Activated naive CD4-positive, alpha-beta T cell treated with anti-CD3 and anti-CD28 coated beads, Interleukin-2, amount 50 U/mL, for 72 hours (primary cell): ENCODE measurements at places on chromosomes 5 and 9.

DNA sequence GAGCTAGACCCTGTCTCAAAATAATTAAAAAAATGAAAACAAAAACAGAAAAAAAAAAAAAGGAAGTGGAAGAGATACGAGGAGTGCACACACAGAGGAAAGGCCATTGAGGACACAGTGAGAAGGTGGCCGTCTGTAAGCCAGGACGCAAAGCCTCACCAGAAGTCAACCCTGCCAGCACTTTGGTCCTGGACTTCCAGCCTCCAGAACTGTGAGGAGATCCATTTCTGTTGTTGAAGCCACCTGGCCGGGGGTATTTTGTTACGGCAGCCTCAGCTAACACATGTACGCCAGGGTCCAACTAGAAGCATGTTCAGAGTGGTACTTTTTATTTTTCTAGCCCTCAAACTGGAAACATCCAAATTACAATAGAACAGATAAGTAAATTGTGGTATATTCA lies 21.8 kb downstream of the SLC35D2 start:
- DNase-seq: no peak

DNA sequence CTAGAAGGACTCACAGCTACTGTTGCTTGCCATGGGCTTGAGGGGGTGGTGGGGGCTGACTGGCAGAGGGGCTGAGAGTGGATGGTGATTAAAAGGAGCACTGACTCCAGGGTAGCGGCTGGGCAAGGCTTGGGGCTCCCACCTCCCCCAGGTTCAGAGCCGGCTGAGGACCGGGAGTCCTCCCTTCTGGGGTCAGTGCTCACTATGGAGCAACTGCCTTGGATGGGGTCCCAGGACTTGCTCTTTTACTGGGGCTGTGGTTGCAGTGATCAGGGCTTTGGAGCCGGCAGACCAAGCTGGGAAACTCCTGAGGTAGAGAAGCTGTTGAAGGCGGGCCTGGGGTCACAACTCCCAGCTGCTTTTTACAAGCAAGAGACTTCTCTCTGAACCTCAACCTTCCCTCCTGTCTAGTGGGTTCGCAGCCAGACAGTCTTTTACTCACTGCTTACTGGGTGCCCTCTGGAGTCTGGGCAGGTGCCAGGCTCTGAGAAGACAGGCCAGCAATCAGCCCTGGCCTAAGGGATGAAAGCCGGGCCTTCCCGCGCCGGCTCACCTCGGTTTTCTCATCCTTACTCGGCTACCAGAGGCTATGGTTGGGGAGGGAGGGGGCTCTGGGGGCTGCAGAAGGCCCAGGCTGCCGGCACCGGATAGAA lies 795 bp upstream of the ASS1 start:
- no peak for DNase-seq

DNA sequence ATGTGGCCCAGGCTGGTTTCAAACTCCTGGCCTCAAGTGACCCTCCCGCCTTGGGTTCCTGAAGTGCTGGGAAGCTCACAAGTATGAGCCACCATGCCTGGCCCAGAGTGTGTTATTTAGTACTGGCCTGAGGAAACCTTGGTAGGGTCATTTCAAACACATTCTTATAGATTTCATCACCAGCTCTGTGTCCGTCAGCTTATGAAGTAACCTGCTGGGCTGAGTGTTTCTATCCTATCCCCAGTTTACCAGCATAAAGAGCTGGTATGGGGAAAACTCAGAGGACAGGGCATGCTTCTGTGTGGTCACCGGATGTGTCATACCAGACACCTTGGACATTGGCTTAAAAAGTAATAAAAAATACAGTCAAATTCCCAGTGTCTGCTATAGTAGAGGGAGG lies 45.3 kb downstream of the PTPN3 start:
- no peak for DNase-seq

GRCh38 chr5:87581661-87582060 lies 168.9 kb upstream of the CCNH start:
- no peak for DNase-seq

- no peak for DNase-seq
Measured at GRCh38 chr9:137423514-137424291, 510 bp downstream of the NOXA1 start.

GRCh38 chr5:2370626-2371418 lies 380.7 kb downstream of the IRX2 start:
- DNase-seq: no peak

GRCh38 chr9:134186471-134187109 lies 22.2 kb upstream of the RNU6ATAC start:
- DNase-seq: no peak

- DNase-seq: no peak
Measured at GRCh38 chr9:115200711-115201505, 83.0 kb upstream of the TNC start.

- DNase-seq: no peak
Measured at GRCh38 chr9:79698967-79699366, 127.2 kb downstream of the TLE4 start.

DNA sequence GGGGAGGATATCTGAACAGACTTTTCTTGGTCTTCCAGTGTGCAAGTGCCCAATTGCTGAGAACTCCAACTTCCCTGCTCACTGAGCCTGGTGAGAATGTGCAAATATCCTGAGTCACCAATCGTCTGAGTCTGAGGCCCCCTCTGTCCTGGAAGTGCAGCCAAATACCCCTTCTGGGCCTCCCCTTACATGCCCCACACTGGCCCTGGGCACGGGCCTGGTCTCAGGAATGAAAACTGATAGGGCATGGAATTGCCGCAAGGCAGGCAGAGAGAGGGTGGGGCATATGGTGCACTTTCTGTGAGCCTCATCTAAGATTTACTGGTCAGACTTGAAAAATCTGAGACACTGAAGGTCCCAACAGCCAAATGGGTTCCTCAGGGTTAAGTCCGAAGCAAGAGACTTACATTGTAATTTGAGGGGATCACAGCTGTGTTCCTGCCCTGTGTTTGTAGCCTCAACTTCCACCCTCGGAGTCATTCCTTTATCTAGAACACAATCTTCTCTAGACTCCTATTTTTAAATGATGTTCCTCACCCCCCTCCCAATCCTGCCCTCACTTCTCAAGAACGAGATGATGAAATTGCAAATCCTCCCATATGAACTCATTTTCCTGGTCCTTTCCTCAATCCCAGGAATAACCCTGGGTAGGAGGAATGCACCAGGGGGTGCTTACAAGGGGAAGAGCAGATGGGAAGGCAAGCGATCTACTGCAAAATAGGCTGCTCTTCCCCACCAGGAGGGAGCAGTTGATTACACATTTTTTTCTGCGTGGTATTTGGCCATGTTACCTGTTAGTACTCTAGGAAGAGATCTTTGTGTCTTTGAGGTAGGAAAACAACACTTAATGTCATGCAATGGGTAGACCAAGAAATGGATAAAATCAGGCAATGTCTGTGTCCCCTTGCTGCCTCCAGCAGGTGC lies 34.6 kb upstream of the ARHGAP26 start:
- DNase-seq: no peak

DNA sequence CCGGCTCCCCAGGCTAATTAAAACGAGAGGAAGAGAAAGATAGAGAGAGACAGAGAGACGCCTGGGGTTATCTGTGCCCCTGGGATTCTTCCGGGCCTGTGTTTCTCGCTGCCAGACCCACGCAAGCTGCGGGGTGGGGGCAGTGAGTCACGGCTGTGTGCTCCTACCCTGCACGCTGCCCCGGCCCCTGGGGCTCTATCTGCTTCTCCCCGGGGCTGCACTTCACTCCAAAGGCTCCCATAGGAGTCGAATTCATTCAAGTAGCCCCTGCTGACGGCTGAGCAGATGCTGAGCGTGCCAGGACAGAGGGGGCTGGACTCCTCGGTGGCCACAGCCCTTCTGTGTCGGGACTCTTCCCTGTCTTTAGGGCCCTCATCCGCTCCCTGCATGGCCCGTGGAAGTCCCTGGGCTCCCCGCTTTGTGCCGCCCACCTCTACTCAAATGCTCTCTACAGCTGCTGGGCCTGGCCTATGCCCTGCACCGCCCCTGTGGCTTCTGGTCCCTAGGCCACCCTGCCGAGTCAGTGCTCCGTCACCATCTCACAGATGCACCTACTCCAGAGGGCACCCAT lies 22.8 kb downstream of the SARDH start:
- DNase-seq: no peak

- no peak for DNase-seq
Measured at GRCh38 chr5:135578305-135578684, 496 bp downstream of the CXCL14 start.

GRCh38 chr9:95670122-95670521 lies 153.4 kb upstream of the PTCH1 start:
- DNase-seq: no peak

GRCh38 chr5:12413585-12413984 lies 509.3 kb upstream of the CTNND2 start:
- no peak for DNase-seq

- DNase-seq: no peak
Measured at GRCh38 chr9:18639911-18640310, 166.0 kb downstream of the ADAMTSL1 start.

DNA sequence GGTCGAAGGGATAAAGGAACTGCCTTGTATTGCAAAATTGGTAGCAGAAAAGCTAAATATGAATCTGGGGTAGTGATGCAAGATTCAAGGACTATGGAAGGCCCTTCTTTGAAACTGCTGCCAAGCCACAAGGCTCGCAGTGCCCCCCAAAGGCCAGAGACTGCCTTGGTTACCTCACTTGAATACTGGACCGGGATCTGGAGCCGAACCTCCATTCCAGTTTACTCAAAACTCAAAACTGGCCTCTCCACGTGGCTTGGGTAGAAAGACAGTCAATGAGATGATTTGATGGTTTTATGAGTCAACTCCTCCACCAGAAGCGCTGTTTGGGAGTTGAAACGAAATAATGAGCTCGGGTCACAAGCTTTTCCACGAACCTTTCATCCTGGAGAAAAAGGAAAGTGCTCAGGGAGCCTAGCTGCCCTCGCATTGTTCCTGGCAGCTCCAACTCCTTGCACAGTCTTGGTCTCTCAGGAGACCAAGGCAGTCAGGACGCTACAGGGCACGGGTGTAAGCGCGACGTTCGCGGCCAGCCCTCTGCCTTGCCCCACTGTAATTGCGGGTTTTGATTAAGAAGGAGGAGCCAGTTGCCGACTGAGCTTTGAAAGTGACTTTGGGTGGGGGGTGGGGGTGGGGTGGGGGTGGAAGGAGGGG lies 2.8 kb downstream of the ST8SIA4 start:
- DNase-seq: no peak

DNA sequence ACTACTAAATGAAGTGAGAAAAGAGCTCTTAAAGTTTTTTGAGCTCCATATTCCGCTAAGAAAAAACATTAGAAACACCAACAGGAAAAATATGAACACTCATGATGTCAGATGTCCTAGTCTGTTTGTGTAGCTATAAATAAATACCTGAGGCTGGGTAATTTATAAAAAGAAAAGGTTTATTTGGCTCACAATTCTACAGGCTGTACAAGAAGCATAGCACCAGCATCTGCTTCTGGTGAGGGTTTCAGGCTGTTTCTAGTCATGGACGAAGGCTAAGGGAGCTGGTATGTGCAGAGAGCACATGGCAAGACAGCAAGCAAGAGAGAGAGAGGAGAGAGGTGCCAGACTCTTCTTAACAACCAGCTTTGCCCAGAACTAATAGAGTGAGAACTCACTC lies 186.2 kb downstream of the PLK2 start:
- no peak for DNase-seq

DNA sequence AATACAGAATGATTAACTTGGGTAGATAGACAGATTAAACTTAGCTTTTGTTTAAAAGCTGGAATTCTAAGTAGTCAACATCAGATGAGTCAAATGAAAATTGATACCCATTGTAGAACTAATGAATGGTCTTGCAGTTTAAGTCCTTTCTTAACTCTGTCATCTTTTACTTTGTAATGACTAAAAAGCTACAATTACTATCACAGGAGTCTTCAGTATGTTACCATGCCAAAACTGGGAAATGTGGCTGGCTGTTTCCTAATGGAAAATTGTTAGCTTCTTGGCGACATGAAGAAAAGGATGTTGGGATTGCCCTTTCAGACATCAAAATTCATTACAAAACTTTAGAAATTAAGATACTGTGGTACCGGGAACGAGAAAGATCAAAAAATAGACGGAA lies 20.2 kb upstream of the ANXA1 start:
- no peak for DNase-seq

DNA sequence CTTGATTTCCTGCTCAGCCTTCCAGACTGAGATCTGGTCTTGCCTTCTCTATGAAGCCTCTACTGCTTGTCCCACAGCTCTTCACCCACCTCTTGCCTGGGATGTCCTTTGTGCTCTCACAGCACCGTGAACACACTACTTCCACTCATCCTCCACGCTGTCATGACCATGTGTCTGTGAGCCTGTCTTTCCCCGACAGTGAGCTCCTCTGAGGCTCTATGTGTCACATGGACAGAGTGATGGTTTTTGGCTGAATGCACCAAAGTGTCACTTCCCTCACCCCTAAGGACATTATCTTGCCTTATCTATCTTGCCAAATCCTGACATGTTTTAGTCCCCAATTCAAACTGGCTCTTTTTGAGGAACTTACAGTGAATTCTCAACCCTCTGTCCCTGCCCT lies 11.3 kb downstream of the PHYKPL start:
- no peak for DNase-seq

- no peak for DNase-seq
Measured at GRCh38 chr5:5420251-5420650, 2.2 kb upstream of the ICE1 start.

DNA sequence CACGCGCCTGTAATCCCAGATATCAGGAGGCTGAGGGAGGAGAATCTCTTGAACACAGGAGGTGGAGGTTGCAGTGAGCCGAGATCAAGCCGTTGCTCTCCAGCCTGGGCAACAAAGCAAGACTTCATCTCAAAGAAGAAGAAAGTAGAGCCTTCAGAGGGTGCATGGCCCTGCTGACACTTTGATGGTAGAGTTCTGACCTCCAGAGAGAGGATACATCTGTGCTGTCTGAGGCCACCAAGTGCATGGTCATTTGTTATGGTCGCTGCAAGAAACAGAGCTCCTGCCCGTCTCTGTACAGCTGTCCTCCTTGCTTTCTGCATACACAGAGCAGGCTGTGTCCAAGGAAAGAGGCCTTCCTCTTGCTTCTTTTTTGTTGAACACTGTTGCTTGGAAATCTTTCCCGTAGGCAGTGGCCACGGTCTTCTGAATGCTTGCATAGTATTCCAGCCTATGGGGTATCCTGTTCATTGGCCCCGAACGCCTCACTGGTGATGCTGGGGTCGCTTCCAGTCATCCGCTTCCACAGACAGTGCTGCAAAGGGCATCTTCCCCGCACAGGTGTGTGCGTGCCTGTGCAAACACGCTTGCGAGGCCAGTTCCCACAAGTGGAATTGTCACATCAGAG lies 36.8 kb upstream of the UNC5A start:
- peak; percentile 13 for DNase-seq

- no peak for DNase-seq
Measured at GRCh38 chr5:141870228-141870627, 8.0 kb downstream of the PCDH1 start.

DNA sequence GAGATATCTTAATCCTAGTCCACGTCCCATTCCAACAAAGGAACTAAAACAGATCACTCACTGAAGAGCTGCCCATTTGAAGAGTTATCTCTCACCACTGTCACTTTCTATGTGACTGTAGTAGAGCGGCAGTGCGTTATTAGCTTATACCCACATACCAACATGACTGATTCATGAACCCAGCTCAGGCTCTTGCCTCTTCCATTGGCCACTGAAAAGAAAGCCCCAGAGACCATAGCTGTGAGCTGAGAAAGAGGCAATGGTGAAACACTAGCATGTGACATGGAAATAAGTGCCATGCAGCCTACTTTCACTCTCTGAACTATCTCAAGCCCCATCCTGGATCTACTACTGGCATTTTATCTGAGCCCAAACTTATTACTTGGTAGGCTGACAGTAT lies 151.7 kb upstream of the MOCS2 start:
- DNase-seq: no peak

GRCh38 chr9:86405926-86406325 lies 51.7 kb upstream of the TUT7 start:
- no peak for DNase-seq
